Fibroblast of the conjunctiva (primary cell): ENCODE measurements at places on chromosomes 5 and 9.

GRCh38 chr5:54646356-54647101, 129.0 kb downstream of the SNX18 start:
- DNase-seq, result peak; percentile 86

GRCh38 chr5:75992753-75993152, 90.4 kb upstream of the SV2C start:
- no peak for DNase-seq

DNA sequence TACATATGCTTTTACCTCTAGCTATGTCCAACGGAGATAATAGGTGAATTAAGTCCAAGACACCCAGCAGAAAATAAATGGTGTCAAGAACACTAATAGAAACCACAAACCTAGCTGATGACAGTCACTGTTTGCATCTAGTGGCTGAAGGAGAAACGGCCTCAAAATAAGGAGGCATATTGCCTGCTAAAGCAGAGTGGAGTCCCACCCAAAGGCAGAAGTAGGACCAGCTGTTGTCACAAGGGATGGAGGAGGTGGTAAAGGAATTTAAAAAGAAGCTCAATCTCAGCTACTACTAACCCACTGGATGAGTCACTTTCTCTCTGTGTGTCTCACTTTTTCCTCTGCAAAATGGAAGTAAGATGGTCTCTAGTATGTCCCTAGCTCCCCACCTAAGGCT, 224.3 kb downstream of the GRIA1 start:
- no peak for DNase-seq

- no peak for DNase-seq
Measured at GRCh38 chr9:34220218-34220617, 41.4 kb downstream of the UBAP1 start.

DNA sequence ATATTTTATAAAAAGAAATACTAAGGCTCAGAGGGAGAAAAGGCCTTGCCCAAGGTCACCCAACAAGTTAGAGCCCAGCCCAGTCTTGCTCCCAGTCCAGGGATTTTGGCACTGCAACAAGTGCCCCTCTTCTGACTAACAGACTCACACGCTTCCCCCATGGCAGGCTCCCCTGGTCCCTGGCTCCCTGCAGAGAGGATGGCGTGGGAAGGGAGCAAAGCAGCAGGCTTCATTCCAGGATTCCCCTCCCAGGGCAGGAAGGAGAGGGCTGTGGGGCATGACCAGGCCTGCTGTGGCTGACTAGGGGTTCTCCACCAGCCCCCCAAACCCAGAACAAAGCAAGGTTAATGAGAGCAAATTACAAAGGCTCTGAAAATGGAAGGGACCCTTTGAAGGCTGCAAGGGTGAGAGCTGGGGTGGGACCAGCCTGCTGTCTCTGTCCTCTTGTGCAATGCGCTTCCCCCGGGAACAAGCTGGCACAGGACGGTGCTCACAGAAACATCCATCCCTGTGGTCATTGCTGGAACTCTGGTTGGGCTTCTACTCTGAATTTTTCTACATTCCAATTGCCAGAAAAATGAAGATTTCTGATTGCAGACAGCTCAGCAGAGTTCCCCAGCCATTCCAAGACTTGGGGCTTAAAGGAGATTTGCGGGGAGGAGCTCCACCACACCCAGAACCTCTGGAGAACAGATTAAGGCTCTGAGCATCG, 37.1 kb upstream of the FAT2 start:
- no peak for DNase-seq

GRCh38 chr9:122186777-122187470, 27.2 kb downstream of the MORN5 start:
- DNase-seq, result no peak

DNA sequence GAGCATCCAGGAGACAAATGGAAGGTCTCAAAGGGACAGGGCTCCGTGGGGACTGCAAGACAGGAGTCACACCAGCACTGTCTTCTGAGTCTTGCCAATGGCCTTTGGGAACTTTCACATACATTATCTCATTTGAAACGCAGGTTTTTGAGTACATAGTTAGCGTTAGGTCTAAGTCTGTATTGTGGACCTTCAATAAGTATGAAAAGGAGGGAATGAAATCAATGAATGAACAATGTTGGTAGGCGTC, 442 bp upstream of the DCTN4 start:
- no peak for DNase-seq

DNA sequence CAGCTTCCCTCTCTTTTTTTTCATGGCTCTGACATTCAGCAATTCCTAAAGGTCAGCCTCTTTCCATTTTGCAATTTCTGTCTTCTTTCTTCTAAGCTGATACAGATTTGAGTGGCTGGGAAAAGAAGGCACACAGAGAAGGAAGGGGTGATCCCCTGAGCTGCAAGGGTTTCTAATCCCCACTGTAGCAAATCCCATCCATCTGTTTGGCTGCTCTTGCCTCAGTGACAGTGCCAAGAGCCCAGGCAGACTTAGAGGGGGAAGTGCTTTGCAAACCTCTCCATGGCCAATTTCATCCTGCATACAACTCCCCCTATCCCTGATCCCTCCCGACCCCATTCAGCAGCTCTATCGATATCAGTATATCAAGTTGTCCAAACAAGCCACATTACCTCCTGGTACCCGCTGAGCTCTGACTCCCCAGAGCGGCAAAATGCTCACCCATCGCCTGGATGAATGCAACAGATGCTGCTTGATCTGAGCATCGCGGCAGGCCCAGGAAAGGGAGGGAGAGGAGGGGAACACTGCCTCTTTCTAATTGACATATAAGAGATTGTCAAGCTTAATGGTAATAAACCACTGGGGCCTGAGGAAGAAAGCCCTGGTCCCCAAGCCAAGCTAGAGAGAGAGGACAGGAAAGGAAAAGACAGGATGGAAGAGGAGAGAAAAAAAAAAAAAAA, 268.9 kb downstream of the ASTN2 start:
- no peak for DNase-seq

GRCh38 chr9:85898332-85898731, 42.6 kb upstream of the NAA35 start:
- DNase-seq, result no peak
